ENCODE measurements at places on chromosomes 5 and 9.

GRCh38 chr5:135894276-135894675 is 1.4 kb downstream of the IL9 start:
- DNase-seq = no peak

- DNase-seq = no peak
These were observed 100.8 kb downstream of the COL23A1 start for GRCh38 chr5:178489271-178489976.

GRCh38 chr9:134340475-134341160 is 14.4 kb downstream of the RXRA start:
- no peak for DNase-seq

- no peak for DNase-seq
These were observed 77.0 kb upstream of the PLPP6 start for GRCh38 chr9:4585135-4585534.

GRCh38 chr5:72654231-72654630 is 147.0 kb upstream of the ZNF366 start:
- no peak for DNase-seq

- no peak for DNase-seq
These were observed 320.3 kb downstream of the ARHGEF28 start for GRCh38 chr5:73946278-73946677.

- no peak for DNase-seq
These were observed 496.9 kb upstream of the ADAMTS16 start for GRCh38 chr5:4643190-4643589.

DNA sequence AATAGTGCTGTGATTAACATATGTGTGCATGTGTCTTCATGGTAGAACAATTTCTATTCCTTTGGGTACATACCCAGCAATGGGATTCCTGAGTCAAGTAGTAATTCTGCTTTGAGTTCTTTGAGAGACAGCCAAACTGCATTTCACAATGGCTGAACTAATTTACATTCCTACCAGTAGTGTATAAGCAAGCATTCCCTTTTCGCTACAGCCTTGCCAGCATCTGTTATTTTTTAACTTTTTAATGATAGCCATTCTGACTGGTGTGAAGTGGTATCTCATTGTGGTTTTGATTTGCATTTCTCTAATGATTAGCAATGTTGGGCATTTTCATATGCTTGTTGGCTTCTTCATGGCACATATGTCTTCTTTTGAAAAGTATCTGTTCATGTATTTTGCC is 308.5 kb downstream of the ARRDC3 start:
- DNase-seq = no peak

DNA sequence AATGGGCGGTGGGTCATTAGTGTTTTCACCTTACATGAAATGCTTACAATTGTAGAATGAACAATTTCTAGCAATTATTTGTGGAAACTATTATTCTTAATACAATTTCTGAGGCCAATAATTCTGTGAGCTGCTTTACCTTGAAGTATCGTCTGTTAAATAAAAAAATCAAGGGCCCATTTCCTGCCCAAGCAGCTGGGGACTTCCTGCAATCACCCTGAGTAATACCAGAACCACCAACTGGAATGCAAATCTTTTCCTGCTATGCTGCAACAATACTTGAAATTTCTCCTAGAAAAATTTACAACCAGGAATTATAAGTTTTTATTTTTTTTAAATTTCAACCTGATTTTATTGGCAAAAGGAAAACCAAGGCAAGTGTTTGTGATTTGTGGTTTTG is 52.6 kb downstream of the ADAMTS16 start:
- no peak for DNase-seq

GRCh38 chr9:90308691-90309090 is 333.9 kb downstream of the DIRAS2 start:
- DNase-seq = no peak

- DNase-seq = no peak
These were observed 122.0 kb downstream of the GDNF start for GRCh38 chr5:37717613-37718431.

GRCh38 chr9:7119612-7120011 is 361.8 kb downstream of the KDM4C start:
- no peak for DNase-seq

- no peak for DNase-seq
These were observed 60.5 kb downstream of the GLDC start for GRCh38 chr9:6584881-6585597.

DNA sequence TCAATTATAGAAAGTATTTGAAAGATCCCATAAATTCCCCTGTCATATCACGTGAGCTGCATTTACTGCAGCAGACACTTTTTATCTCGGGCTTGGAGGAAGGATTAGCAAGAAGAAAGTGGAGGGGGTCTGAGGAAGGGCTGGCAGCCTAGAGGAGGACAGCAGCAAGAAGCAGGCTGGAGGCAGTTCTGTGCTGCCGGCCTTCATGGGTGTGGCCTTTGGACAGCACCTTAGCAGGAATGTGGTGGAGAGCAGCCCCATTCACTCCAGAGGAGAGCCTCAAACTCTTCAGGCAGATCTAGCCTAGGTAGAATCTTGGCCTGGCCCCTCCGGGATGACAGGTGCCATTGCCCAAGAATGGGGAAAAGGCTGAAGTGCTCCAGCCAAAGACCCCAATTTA is 89.8 kb upstream of the GABRP start:
- DNase-seq = no peak

GRCh38 chr5:167853421-167853820 is 438.0 kb upstream of the WWC1 start:
- no peak for DNase-seq
